Activated effector memory CD4-positive, alpha-beta T cell treated with anti-CD3 and anti-CD28 coated beads, Interleukin-2, amount 50 U/mL, for 16 hours (primary cell): ENCODE measurements at places on chromosomes 5 and 9.
A peak's percentile ranks its signal among the peaks of the same experiment; 100 is the strongest.

GRCh38 chr5:14742498-14742897 lies 78.0 kb downstream of the OTULIN start:
- DNase-seq = no peak

GRCh38 chr5:133287500-133287899 lies 235.7 kb downstream of the HSPA4 start:
- DNase-seq = peak; percentile 74

GRCh38 chr5:140361901-140362300 lies 1.9 kb downstream of the SLC4A9 start:
- DNase-seq = no peak

GRCh38 chr5:149080294-149080693 lies 17.4 kb upstream of the SH3TC2 start:
- no peak for DNase-seq

DNA sequence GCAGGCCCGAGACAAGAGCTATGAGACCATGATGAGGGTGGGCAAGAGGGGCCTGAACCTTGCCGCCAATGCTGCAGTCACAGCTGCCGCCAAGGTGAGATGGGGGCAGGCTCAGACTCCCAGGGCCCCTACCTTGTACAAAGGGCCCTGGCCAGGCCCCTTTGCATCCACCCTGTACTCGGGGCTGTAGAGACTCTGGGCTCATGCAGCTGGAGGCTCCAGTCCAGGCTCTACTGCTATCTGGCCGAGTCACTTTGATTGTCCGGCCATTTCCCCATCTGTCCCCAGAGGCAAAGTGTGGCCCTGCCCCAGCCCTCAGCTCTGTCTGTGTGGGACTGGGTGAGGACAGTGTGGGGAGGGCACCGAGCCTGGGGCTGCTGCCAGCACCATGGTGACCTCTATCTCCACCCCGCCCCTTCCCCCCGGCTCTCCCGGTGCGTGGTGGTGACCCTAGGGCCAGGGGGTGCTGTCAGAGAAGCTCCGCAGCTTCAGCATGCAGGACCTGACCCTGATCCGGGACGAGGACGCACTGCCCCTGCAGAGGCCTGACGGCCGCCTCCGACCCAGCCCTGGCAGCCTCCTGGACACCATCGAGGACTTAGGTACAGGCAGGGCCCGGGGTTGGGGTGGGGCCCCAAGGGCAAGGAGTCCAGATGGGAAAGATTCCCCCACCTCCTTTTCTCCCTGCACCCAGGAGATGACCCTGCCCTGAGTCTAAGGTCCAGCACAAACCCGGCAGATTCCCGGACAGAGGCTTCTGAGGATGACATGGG lies 6.1 kb downstream of the REEP2 start:
- no peak for DNase-seq

- DNase-seq = no peak
Measured at GRCh38 chr9:72980600-72981265, 27.9 kb upstream of the ALDH1A1 start.

- DNase-seq = no peak
Measured at GRCh38 chr5:68137511-68138140, 77.9 kb upstream of the PIK3R1 start.

GRCh38 chr5:140664030-140664358 lies 710 bp upstream of the WDR55 start:
- no peak for DNase-seq

GRCh38 chr5:64585646-64586045 lies 79.8 kb downstream of the RGS7BP start:
- no peak for DNase-seq

DNA sequence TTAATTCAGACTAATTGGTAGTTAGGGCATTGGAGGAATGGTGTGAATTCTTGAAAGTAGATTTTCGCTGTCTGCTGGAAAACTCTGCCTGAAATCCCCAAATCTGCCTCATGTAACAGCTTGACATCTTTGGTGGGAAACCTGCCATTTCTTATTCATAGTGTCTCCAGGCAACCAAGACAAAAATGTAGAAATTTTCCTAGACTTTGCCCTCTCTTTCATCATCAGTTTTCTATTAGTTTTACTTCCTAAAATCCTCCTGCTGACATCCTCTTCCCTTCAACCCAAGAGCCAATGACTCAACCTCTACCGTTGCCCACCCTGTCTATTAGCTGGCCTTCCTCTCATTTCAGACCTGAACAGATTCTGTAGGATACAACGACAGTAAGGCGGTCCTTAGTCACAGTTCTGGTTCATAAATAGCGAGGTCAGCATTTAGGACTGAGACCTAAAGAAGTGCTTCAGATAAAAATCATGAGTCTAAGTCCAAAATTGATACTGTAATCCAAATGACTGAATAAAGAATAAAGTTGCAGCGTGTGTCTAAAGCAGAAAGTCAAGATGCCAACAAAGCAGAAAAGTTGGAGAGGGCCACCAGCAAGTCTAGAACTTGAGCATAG lies 133.9 kb downstream of the MUSK start:
- DNase-seq = no peak

DNA sequence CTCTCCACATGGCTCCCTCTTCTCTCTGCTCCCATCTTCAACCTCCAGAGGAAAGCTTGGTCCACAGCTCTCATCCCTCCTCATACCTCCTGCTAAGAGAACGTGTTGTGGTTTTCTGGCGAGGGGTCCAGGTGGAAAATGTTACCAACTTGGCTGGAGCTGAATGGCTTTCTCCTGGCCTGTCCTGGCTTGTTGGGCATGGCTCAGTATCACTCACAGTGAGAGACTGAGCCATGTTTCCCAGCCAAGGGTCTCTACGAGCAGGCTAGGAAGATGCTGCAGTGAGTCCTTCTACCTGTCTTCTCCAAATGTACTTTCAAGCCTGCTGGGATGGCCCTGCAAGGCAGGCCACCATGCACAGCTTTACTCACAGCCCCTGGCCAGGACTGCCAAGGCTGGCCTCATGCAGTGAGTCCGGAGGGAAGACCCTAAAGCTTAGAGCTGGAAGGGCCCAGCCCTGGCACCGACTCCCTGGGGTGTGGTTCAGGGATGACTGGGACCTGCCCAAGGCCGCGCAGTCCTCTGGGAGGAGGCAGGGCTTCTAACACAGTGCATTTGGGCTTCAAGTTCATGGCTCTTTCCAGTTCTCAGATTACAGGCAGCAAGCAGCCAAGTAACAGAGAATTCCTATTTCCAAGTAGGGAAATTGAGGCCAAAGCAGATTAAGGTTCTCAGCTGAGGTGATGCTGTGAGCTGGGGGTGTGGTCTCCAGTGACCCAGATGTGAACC lies 59.5 kb downstream of the COL27A1 start:
- no peak for DNase-seq

DNA sequence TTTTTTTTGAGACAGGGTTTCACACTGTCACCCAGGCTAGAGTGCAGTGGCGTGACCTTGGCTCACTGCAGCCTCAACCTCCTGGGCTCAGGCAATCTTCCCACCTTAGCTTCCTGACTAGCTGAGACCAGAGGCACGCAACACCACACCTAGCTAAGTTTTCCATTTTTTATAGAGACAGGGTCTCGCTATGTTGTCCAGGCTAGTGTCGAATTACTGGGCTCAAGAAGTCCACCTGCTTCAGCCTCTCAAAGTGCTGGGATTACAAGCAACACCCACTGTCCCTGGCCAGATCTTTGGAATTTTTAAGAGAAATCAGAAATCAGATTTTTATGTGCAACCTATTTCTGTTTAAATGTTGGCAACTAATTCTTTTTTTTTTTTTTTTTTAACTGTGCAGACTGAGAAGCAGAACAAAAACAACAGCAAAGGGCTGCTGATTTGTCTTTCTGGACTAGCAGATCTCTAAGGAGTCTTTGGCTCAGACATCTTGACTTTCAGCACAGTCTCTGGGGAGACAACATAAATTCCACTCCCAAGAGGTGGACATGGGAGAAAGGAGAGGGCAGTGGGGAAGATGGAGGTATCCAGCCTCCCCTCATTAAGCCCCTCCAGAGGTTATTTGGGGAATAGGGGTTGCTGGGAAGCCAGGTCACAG lies 54.4 kb upstream of the FABP6 start:
- no peak for DNase-seq

DNA sequence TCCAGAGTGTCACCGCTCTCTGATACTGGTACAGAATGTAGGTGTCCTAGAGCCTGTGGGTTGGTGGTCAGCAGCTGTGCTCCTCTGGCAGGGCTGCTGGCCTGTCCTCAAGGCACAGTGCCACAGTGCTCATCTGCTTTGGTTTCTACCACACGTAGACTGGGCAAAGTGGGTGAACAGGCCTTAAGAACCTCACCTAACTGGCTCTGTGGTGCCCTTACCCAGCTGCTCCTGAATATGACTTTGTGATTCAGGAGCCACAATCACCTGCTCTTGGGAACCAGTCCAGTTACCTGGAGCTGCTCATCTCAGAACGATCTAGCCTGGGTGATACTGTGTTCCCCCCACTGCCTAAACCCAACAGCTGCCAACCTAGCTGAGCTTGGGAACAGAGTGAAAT lies 6.4 kb downstream of the NOP16 start:
- DNase-seq = no peak

DNA sequence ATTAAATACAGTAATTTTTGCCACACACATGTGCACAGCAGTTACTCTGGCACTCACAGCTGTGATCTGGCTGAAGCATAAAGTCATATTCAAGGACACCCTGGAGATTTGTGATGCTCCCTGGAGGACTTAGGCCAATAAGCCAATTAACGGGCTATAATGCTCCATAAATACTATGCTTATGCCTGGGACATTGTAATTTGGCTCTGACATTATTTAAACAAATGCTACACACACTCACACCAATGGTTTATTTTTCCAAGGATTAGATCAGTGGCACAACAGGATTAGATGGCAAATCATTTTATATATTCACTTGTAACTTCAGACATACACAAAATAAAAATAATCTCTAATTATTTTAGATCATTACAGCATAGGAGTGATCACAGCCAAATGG lies 111.2 kb downstream of the LMNB1 start:
- no peak for DNase-seq

DNA sequence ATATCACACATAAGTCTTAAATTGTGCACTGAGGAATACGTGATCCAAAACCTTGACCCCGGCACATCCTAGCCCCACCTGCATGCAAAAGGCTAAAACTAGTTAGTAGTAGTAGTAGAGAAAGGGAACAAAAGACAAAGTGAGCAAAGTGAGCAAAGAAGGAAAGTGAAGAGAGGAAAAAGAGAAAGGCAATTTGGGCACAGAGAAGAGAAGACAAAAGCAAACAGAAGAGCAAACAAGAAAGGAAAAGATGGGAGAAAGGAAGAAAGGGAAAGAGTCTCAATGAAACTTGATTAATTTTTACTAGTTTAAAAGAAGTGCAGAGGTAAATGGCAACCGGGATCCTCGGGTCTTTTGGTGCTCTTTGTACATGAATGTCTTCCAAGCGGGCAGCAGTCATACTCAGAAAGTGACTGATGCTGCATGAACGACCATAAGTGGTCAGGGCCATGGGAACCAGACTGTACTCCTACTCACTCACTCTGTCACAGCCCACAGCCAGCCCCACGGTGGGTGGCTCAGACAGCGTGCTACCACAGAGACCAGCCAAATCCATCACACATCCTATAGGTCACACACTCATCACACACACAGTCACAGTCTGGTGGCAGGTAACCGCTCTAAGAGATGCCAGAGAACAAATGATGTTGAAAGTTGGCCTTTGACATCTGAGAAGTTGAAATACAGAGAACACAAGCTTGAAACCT lies 203.9 kb downstream of the FBN2 start:
- DNase-seq = no peak

GRCh38 chr5:663436-664342 lies 29.5 kb downstream of the TPPP start:
- DNase-seq = no peak

DNA sequence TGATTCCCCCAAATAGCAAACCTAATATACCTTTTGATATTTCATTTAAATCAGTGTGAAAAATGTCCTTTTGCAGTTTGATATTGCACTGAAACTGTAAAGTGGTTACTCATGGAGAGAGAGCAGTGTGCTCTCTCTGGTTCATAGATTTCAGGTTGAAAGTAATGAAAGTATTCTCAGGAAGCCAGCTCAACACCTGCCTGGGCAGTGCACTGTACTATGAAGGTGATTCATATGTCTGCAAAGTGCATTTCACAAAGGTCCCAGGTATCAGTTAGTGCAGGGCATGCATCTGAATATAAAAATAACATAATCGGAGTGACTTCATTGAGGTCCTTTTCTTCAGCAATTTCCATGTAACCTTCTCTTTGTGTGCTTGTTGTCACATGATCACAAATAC lies 274.3 kb downstream of the CDH18 start:
- no peak for DNase-seq

GRCh38 chr5:167309941-167310517 lies 981.4 kb upstream of the WWC1 start:
- DNase-seq = no peak

DNA sequence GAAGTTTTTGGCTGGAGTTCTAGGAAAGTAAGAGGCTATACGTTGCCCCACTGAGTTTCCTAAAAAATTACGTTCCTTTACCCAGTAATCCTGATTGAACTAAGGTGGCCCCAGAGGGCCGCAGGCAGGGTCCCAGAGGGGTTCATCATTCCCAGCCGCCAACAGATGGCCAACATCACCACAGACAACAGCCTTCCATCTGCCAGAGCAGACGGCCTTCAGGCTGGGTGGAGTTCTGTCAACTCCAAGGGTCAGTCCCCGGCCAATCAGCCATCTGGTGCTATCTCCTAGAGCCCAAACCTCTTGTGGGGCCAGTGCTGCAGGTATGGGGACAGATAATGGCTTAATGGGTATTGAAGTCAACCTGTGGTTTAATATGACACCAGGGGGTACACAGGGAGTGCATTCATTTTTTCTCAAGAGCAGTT lies 30.4 kb downstream of the TBC1D2 start:
- DNase-seq = no peak

GRCh38 chr5:92544036-92544435 lies 1037.0 kb downstream of the NR2F1-AS1 start:
- no peak for DNase-seq

- DNase-seq = no peak
Measured at GRCh38 chr9:27430750-27431535, 93.1 kb upstream of the IFNK start.

- DNase-seq = no peak
Measured at GRCh38 chr5:116291271-116291670, 206.4 kb downstream of the COMMD10 start.

GRCh38 chr9:69798744-69799143 lies 21.9 kb upstream of the CFAP95 start:
- no peak for DNase-seq

- DNase-seq = peak; percentile 45
Measured at GRCh38 chr5:167511-167910, 23.8 kb upstream of the LRRC14B start.

DNA sequence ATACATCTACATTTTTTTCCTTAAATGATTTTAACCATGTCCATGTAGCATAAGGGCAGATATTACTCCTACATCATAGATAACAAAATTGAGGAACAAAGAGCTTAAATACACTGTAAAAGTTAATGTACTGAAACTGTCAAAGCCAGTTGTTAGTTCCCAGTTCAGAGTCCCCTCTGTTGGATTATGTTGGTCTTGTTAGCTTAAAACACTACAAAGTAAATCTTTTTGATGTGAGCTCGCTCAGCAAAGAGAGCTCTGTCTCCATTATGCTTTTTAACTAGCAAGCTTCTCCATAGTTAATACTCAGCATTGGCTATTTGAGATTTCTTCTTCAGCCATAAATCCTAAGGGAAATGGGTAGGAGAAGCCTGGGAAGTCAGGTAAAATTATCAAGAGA lies 149.1 kb downstream of the ADAMTS6 start:
- no peak for DNase-seq
